Breast epithelium (tissue), 4 donors: ENCODE measurements at places on chromosomes 6 and 20. TPM values are rescaled to one million over a fixed set of nuclear protein-coding genes. Genes with fewer than 3 reads are reported as not detected.

Gene PRR18
- total RNA-seq, result 0.29 TPM

Gene ULBP1
- total RNA-seq, result 0.29 TPM

Gene C6orf141
- total RNA-seq, result 9.4 TPM

Gene ENTPD6
- total RNA-seq, result 45.8 TPM

Gene ZNF184
- 9.2 TPM for total RNA-seq

Gene DNAH8
- under 0.01 TPM for total RNA-seq

GRCh38 chr6:42618105-42618504 lies 54.3 kb downstream of the UBR2 start:
- peaks cover 9% of the 10 kb centered on the region for H3K36me3 ChIP-seq
- no peak overlapping the region for H3K4me3 ChIP-seq
- H3K27ac ChIP-seq, result no peak overlapping the region
- no peak for DNase-seq

DNA sequence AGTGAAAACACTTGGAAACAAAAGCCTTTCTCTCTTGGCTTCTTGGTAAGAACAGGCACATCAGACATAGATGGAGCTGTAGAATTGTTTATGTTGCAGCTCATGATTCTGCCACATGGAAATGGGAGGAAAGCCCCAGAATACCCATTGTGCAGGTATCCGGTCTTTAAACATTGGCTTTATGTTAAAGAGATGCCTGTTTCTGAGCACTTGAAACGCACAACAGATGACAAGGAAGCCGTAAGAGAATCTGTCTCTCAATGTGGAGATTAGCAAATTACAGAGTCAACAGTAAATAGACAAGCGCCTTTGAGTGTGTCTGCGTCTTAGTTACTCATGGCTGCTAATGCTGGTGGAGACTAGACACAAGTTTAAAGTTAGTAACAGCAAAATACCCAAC lies 10.5 kb downstream of the TNFAIP3 start:
- no peak for DNase-seq
- H3K36me3 ChIP-seq, result peaks cover 7% of the 10 kb centered on the region
- no peak overlapping the region for H3K27ac ChIP-seq

DNA sequence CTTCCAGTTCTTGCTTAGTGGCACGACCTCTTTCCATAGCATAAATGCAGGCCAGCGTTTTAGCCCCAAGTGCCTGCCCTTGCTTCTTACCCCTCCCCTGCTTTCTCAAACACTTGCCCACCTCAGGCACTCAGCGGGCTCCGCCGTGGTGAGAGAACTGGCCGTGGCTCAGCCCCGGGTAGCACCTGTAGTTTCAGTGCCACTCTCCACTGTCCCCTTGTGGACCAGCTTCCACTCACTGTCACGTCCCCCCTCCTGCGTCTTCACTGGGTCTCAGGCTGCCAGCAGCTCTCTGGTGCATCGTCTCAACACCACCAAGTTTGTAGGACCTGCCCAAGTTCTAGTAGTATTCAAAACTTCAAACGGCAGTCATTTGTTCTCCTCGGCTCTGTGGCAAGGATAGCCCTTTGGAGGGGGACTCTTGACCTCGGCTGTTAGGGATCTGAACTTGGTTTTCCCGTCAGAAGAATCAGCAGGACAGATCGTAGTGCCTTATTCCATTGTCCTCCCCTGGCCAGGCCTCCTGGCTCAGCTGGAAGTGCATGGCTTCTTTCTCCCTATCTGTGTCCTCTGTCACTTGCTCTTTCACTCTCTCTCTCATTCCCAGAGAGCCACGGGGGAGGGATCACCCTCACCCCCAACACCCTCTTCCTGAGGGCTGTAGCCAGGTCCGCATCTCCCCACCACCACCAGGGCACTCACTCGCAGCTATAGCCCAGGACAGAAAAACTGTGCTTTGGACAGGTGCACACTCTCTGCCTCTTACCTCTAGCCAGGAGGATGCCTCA lies 44.6 kb downstream of the STK35 start:
- H3K27me3 ChIP-seq, result no peaks in the 10 kb centered on the region
- H3K27ac ChIP-seq, result no peak overlapping the region
- DNase-seq, result no peak
- H3K4me1 ChIP-seq, result peaks cover 2% of the 10 kb centered on the region
- H3K36me3 ChIP-seq, result no peaks in the 10 kb centered on the region

- H3K4me1 ChIP-seq, result no peaks in the 10 kb centered on the region
- no peak overlapping the region for H3K27ac ChIP-seq
- H3K36me3 ChIP-seq, result no peaks in the 10 kb centered on the region
- no peak for DNase-seq
Measured at GRCh38 chr20:43541214-43541613, 17.6 kb upstream of the SGK2 start.

- H3K27me3 ChIP-seq, result peaks cover 25% of the 10 kb centered on the region
- H3K4me1 ChIP-seq, result no peaks in the 10 kb centered on the region
- H3K36me3 ChIP-seq, result no peaks in the 10 kb centered on the region
- DNase-seq, result no peak
- H3K4me3 ChIP-seq, result no peak overlapping the region
Measured at GRCh38 chr20:24779131-24779530, 169.9 kb upstream of the CST7 start.

DNA sequence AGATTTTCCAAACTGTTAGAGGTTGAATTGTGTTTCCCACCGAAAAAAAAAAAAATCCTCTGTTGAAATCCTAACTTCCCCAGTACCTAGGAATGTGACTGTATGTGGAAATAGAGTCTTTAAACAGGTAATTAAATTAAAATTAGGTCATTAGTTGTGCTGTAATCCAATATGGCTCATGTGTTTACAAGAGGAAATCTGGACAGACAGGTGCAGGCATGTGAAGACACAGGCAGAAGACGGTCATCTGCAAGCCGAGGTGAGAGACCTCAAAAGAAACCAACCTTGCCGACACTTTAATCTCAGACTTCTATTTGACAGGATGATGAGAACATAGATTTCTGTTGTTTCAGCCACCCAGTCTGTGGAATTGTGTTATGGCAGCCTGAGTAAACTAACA lies 28.6 kb upstream of the EZR start:
- no peaks in the 10 kb centered on the region for H3K36me3 ChIP-seq
- H3K27me3 ChIP-seq, result no peaks in the 10 kb centered on the region
- H3K27ac ChIP-seq, result no peak overlapping the region
- no peak for DNase-seq
- H3K4me3 ChIP-seq, result no peak overlapping the region

DNA sequence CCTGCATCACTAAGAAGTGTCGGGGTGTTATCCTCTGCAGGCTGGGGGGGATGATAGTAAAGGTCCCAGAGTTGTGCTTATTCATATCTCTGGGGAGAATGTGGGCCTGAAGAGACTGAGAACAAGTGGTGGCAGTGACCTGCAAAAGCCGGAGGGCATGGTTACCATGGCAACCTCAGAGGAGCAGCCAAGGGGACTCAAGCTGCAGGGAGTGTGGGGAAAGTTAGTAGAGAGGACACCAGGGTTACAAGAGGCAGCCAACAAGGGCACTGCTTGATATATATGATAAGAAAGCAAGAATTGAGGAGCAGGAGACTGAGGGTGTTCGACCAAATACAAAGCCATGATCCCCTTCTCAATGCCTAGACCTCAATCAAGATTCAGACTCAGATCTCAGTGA lies 46.1 kb downstream of the HLA-F start:
- no peak for DNase-seq
- no peak overlapping the region for H3K27ac ChIP-seq
- H3K4me3 ChIP-seq, result no peak overlapping the region
- no peaks in the 10 kb centered on the region for H3K27me3 ChIP-seq
